Body of pancreas (tissue), 4 donors: ENCODE measurements at places on chromosomes 11 and 22.

GRCh38 chr11:122158171-122158570 lies 42.2 kb upstream of the BLID start:
- DNase-seq, result no peak

GRCh38 chr11:64055077-64055476 lies 19.3 kb downstream of the FLRT1 start:
- DNase-seq, result no peak

DNA sequence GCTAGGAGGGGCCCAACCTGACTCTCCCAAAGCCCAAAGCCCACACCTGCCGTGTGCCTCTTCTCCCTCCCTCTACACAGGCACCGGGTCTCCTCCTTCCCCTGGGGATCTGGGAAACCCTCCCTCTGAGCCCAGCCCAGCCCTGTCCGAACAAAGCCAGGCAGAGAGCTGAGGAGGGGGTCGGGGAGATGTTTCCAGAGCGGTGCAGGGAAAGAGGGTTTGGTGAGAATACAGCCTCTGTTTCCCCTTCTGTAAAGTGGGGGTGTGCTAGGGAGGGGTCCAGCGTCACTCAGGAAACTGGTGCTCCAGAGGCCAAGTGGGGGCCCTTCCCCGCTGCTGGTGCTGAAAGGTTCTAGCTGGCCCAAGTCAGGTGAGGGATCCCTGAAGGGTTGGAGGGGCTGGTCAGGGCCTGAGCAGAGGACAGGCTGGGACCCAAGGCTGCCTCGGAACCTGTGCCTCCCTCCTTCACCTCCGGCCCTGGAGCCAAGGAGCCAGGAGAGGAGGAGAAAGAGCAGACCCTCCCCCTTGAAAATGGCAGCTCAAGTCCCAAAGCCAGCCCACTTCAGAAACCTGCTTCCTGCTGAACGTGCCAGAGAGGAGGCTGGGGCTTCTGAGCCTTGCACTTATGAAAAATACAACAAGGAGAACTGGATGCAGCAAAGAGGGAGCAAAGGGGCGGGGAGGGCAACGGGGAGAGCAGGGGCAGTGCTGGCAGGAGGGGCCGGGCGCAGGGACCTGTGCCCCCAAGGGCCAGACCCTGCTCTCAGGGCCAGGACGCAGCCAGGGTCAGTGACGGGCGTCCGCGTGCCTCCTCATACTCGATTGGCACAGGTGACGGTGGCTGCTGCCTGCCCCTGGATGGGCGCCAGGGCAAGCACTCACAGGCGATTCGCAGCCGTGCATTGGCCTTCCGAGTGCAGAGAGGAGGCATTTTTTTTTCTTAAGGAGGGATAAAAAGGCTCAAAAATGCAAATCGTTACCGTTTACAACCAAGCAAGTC lies 43.2 kb downstream of the MACROD1 start:
- peak; percentile 94 for DNase-seq

DNA sequence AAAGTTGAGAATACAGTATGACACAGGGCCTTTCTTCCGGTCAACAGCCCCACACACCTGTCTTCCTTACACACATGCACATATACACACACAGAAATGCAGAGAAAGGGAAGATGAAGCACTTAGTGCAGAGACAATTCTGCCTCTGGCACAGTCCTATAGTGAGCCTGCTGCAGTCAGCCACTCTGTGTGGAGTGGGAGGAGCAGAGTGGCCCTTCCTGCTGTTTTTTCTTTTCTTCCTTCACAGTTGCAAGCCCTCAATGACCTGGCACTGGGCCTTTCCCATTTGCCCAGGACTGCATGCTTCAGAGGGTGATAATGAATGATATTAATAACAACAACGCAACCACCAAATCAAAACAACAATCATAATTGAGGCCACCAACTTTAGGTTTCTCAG lies 527.0 kb upstream of the B3GAT1 start:
- no peak for DNase-seq

- no peak for DNase-seq
Measured at GRCh38 chr11:44886790-44887140, 63.9 kb downstream of the TP53I11 start.

GRCh38 chr11:20118209-20118608 lies 42.1 kb downstream of the DBX1 start:
- no peak for DNase-seq
